C1 segment of cervical spinal cord (tissue), 14 donors: ENCODE measurements at places on chromosomes 16 and 17.
A peak's percentile ranks its signal among the peaks of the same experiment; 100 is the strongest.

DNA sequence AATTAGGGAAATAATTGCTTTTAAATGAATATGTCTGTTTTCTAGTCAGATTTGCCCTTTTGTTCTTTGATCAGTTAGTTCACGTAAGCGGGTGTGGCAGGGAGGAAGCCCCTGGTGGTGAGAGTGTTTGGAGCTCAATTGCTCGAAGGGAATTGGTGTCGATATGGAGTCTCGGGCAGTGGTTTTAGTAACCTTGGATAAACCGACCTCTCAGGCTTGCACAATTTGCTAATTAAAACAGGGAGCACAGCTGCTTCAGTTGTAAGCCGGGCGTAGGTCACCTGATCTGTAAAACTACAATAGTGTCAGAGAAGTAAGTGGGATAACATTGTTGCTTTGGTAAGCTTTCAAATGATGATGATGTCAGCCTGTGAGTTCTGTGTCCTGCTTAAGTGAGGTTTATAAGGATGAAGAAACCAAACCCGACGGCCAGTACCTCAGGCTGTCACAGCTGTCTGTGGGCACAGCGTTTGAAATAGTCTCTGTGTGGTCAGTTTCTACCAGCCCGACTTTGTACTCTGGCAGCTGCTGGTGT lies 2.9 kb downstream of the ZNF750 start:
- no peak for DNase-seq

DNA sequence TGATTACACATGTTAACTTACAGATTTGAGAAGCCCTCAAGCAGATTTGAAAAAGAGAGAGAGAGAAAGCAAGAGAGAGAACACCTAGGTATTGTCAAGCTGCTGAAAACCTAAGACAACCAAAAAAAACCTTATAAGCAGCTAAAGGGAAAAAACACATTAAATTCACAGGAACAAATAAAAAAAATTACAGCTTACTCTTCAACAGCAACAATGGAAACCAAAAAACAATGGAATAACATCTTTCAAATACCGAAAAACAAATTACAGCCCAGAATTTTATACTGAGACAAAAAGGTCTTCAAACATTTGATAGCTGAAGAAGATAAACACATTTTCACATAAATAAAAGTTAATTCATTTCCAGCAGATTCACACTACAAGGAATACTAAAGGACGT lies 8.4 kb upstream of the CFAP20 start:
- no peak for DNase-seq

DNA sequence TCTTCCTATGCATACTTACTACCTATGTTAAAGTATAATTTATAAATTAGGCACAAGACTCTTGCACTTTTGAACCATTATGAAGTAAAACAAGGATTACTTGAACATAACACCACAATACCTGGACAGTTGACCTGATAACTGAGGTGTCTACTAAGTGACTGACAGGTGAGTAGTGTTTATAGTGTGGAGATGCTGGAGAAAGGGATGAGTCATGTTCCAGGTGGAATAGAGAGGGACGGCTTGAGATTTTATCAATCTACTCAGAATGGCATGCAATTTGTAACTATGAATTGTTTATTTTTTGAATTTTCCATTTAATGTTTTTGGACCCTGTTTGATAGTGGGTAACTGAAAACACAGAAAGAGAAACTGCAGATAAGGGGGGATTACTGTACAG lies 287.6 kb downstream of the MAP2K6 start:
- no peak for DNase-seq

GRCh38 chr17:78337244-78338109 lies 22.4 kb downstream of the SOCS3 start:
- no peak for DNase-seq

DNA sequence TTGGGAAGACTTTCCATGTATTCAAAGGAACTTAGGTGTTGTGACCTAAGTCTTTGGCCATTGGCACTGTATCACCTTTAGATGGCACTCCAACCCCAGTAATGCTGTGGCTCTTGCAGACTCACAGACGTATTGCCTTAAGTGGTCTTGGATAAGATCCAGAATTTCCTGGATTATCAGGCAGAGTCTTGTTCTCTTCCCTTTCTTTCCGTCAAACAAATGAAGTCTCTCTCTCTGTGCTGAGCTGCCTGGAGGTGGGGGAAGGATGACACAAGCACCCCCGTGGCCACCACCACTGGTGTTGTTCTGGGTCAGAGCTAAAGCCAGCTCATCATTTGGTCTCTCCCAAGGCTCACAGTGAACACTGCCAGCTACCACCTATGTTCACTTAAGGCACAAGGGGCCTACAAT lies 789.9 kb upstream of the KIF2B start:
- no peak for DNase-seq

- no peak for DNase-seq
Measured at GRCh38 chr17:51852603-51853002, 305.9 kb downstream of the CA10 start.

- DNase-seq, result no peak
Measured at GRCh38 chr17:47700471-47701449, 6.8 kb downstream of the TBKBP1 start.

- DNase-seq, result no peak
Measured at GRCh38 chr16:29999605-30000004, 3.6 kb downstream of the INO80E start.

DNA sequence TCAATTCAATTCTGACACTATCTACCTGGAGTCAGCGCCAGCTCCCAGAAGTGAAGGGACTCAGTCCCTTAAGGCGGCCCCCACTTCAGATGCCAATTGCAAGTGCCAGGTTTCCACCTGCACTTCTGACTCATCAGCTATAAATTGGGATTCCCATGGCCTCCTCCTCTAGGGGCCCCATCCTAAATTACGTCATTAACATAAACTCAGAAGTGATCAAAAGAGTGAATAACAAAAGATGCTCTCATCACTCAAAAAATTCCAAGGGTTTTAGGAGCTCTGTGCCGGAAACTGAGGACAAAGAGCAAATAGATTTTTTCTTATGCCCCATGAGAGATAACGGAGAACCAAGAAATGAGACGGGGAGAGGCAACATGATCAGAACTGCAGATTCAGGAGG lies 148.6 kb upstream of the IRX6 start:
- no peak for DNase-seq

- no peak for DNase-seq
Measured at GRCh38 chr17:15397620-15398019, 56.2 kb upstream of the TEKT3 start.

GRCh38 chr16:11681976-11682654 lies 13.9 kb downstream of the SNN start:
- DNase-seq, result no peak

DNA sequence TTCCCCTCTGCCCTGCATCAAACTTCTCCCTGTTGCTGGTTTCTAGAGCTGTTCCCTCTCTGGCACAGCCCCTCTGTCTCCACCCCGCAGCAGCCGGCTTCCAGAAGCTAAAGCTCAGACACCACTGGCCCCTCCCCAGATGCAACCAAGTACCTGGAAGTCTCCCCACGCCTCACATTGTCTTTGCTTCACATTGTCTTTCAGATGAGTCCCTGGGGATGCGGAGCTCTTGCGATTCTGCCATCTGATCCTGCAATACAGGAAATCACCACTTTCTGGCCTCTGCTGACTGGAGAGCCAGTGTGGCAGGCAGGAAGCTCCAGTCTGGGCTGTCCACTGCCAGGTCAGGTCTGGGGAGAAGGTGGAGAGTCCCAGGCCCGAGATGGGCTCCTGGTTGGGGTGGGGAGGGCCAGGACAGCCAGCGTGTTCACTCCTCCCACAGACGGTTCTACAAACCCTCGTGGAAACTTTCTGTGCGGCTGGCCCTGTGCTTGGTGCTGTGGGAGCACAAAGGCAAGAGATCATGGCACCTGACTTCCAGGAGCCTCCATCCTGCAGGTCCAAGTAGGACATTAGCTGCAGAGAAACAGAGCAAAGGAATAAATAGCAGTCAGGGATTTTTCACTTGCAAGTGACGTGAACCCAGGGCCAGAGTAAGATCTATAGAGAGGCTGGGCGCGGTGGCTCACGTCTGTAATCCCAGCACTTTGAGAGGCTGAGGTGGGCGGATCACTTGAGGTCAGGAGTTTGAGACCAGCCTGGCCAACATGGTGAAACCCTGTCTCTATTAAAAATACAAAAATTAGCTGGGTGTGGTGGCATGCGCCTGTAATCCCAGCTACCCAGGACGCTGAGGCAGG lies 47.9 kb upstream of the MAP3K14 start:
- DNase-seq, result no peak

- DNase-seq, result no peak
Measured at GRCh38 chr17:13240851-13241250, 223.0 kb upstream of the ELAC2 start.

GRCh38 chr17:73050797-73051196 lies 41.7 kb downstream of the SLC39A11 start:
- DNase-seq, result no peak

GRCh38 chr17:76384222-76384986 lies at the start of gene SPHK1:
Gene SPHK1, plus strand, starts transcription at chr17:76384609. Its CDS starts 1,036 bp downstream, at chr17:76385645.
- no peak for DNase-seq

DNA sequence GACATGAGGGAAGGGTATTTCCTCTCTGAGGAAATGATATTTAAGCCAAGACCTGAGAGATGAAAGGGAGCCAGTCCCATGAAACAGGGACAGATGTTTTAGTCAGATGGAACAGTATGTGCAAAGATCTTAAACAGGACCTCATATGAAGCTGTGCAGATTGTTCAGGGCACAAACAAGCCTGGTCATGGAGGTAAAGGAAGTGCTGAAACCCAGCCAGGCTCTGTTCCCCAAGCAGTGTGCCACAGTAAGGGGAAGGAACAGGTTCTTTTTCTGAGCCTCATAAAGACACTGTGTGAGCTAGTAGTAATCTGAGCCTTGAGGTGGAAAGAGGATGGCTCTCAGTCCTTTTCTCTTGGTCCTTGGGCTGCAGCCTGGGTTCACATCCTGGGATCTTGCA lies 159.9 kb downstream of the ANKFN1 start:
- no peak for DNase-seq

DNA sequence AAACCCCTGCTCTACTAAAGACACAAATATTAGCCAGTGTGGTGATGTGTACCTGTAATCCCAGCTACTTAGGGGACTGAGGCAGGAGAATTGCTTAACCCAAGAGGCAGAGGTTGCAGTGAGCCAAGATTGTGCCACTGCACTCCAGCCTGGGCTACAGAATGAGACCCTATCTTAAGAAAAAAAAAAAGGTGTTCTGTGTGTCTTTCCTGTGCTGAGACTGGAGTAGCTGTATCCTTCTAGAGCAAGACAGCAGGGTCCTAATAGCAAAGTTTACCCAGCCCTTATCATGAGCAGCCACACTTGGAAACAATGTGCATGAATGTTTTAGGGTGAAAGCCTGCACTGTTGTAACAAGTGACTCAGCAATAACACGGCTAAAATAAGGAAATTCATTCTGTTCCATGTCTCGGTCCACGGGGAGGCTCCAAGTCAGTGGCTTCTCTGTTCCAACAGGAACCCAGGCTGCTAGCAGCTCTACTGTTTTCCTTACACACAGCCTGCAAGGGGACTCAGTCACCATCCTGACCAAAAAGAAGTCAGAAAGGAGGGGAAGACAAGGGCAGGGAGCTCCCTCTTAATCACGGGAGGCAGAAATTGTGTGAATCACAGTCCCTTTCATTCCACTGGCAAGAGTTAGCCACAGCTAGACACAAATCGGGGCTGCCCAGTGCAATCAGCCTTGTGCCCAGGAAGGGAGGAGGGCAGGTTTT lies 7.1 kb upstream of the SLC5A11 start:
- peak; percentile 43 for DNase-seq

GRCh38 chr17:44502598-44503146 lies 534 bp downstream of the GPATCH8 start:
- no peak for DNase-seq

DNA sequence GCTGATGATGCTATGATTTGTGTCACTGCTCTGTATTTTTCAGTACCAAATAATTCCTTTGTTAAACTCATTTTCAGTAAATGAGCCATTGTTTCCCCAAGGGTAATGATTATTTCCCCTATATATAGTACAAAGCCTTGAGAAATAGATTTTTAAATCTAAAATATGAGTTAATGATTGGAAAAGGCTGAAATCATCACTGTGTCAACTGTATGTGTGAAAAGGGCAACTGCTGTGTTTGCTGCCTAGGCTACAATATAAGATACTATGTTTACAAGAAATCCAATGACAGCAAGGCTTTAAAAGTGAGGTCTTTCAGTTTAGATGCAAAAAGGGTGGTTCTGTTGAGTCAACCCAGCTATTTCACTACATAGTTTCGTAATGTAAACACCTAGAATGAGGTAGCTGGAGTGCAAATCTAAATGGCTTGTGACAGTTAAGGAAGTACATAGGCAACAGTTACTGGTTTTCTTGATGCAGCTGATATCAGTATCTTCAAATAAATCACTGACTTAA lies 15.3 kb downstream of the NLK start:
- DNase-seq, result no peak

DNA sequence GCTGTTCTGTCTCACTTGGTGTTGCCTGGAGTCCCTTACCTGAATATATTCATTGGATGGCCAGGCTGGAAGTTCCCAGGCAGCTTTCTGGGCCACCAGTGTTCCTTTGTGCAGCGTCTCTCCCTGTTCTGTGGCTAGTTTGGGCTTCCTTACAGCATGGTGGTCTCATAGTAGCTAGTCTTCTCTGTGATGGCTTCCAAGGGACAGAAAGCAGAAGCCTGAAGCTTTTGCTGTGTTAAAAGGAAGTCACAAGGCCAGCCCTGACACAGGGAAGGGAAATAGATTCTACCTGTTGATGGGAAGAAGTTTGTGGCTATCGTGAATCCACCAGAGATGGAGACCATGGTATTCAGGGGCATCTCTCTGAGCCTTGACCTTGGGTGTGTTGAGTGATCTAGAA lies 34.6 kb downstream of the PLCG2 start:
- DNase-seq, result no peak

DNA sequence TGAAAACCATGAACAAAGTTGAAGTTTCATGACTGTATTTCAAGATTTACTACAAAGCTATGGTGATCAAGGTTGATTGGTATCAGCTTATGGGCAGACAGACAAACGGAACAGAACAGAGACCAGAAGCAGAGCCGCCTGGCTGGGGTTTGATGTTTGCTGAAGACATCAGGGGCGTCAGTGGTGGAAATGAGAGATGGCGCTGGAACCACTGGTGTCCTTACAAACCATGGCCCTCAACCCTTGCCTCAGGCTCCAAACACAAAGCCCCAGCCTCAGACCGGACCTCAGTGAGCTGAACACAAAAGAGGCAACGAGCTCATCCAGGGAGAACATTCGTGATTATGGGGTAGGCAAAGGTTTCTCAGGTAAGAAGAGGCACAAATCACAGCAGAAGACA lies 113.0 kb upstream of the METRNL start:
- DNase-seq, result no peak

- DNase-seq, result no peak
Measured at GRCh38 chr17:43556292-43556691, 10.2 kb upstream of the ETV4 start.

- DNase-seq, result no peak
Measured at GRCh38 chr17:4562015-4562969, 1.9 kb upstream of the GGT6 start.

DNA sequence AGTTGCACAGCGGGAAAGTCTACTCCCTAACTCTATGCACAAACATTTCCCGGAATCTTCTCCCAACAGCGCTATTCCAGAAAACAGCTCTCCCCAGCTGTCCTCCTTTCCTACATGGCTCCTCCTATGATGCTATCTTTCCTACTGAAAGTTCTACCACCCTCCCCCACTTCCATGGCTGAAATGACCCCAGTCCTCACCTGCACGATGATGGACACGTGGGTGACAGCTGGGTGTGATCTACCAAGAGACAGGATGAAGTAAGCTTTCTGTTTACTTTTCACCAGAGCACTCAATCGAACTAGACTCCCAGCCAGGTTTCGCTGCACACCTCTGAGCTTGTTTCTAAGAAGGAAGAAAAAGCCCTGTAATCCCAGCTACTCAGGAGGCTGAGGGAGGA lies 10.7 kb downstream of the CTC1 start:
- no peak for DNase-seq

- DNase-seq, result no peak
Measured at GRCh38 chr17:48068491-48068961, 20.4 kb downstream of the NFE2L1 start.
